ENCODE measurements at places on chromosomes 12 and 14.

GRCh38 chr14:51616724-51617409, 34.8 kb upstream of the FRMD6 start:
- no peak for DNase-seq

- DNase-seq: no peak
Observed at GRCh38 chr12:2341871-2342270, 289.1 kb downstream of the CACNA1C start.

DNA sequence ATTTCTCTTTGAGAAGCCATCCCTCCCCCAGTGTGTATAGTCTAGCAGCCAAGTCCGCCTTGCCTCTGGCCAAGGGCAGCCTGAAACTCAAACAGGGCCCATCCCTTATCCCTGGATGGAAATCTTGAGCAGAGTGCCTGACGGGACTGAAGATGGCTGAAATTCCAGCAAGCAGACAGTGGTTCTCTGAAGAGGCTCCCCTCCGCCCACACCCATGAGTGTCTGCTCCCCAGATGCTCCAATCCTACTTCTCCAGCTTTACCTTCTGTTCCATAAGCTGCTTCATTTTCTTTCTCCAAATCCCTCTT, 396.2 kb downstream of the NUAK1 start:
- DNase-seq: no peak

- DNase-seq: no peak
Observed at GRCh38 chr12:22246217-22246846, 88.2 kb downstream of the ST8SIA1 start.

DNA sequence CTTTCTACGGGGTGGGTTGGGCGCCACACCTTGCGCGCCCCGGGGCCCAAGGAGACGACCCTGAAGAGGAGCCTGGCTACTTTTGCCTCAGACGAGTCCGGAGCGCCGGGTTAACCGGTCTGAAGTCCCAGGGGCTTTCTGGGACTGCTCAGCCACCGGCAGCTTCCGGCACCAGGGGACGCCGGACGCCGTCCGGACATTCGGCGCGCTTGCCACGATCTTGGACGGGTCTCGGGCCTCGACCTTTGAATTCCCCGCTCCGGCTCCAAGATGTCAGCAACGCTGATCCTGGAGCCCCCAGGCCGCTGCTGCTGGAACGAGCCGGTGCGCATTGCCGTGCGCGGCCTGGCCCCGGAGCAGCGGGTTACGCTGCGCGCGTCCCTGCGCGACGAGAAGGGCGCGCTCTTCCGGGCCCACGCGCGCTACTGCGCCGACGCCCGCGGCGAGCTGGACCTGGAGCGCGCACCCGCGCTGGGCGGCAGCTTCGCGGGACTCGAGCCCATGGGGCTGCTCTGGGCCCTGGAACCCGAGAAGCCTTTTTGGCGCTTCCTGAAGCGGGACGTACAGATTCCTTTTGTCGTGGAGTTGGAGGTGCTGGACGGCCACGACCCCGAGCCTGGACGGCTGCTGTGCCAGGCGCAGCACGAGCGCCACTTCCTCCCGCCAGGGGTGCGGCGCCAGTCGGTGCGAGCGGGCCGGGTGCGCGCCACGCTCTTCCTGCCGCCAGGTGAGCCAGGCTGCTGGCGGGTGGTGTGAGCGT, at the start of gene ACOT4:
Gene ACOT4, plus strand, starts transcription at position 184 of the 760 bp plus-strand sequence. Its CDS starts 87 bp downstream, at position 271.
- DNase-seq: no peak

GRCh38 chr12:88127099-88127498, 14.8 kb downstream of the CEP290 start:
- DNase-seq: no peak

- no peak for DNase-seq
Observed at GRCh38 chr12:53208877-53209463, 1.9 kb upstream of the ITGB7 start.

GRCh38 chr14:57712102-57712501, 153.8 kb downstream of the SLC35F4 start:
- no peak for DNase-seq

DNA sequence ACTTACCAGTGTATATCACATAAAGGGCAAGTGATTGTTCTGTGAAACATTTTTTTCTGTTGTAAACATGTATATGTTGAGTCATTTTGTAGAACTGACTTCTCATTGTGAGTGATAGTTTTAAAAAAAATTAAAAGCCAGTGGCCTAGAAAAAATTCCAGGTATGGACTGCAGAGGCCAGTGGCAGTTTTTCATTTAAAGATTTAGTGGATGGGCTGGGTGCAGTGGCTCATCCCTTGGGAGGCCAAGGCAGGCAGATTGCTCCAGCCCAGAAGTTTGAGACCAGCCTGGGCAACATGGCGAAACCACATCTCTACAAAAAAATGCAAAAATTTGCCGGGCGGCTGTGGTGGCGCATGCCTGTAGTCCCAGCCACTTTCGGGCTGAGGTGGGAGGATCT, 84.7 kb upstream of the MDM1 start:
- no peak for DNase-seq

DNA sequence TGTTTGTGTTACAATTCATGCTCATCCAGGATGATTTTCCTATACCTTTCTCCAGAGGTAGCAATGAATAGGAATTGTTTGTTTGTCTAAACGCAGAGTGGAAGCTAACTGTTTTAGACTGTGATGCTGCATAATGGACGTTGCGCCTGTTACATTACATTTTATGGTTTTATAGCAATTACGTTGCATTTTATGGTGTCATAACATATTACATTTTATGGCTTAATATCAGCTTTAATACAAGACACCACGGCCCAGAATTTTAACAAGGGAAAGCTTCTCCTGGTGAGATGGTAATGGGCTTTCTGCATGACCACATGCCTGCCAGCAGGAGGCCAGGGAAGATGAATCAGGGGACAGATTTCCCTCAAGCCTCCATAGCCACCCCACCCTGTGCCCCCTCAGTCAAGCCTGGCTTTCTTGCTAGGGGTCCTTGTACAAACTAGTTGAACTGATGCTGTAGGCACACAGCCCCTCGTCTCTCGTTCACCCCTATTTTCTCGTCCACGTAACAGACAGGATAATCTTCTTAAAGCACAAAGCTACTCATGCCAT, 56.5 kb downstream of the HSPB8 start:
- DNase-seq: no peak

DNA sequence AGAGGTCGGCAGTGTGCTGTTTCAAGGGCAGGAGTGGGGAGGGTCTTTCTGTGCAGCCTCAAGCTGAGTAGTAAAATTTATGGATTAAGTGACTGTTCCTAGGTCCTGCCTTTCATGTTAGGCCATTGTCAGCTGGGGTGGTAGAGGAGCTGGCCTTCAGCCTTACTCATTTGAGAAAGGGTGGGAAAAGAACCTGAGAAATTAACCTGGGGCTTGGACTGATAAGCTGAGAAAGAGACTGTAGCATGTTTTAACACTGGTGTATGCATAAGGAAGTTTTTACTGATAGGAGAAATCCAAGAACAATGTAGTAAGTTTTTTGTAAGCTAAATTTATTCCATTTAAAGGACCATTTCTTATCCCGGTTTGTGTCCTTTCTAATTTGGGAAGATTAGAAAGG, 20.7 kb downstream of the IFT43 start:
- DNase-seq: no peak

GRCh38 chr12:13436182-13436581, 239.7 kb downstream of the EMP1 start:
- DNase-seq: no peak

DNA sequence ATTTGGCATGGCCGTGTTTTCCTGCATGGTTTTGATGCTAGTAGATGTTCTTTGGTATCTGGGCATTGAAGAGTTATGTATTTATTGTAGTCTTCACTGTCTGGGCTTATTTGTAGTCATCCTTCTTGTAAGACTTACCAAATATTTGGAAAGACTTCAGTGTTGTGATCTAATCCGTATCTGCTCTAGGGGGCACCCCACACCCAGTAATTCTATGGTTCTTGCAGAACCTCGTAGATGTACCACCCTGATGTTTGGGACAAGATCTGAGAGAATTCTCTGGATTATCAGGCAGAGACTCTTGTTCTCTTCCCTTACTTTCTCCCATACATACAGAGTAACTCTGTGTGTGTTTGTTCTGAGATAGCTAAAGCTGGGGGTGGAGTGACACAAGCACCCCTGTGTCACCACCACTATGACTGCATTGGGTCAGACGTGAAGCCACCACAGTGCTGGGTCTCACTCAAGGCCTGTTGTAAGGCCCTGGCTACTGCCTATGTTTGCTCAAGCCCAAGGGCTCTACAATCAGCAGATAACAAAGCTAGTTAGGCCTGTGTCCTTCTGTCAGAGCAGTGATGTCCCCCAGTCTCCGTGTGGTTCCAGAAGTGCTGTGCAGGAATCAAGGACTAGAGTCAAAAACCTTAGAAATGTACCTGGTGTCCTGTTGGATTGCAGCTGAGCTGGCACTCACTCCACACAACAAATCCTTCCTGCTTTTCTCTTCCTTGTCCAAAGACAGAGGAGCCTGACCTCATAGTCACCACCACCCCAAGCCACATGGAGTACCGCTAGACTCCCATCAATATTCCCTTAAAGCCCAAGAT, 9.6 kb downstream of the RDH16 start:
- no peak for DNase-seq

DNA sequence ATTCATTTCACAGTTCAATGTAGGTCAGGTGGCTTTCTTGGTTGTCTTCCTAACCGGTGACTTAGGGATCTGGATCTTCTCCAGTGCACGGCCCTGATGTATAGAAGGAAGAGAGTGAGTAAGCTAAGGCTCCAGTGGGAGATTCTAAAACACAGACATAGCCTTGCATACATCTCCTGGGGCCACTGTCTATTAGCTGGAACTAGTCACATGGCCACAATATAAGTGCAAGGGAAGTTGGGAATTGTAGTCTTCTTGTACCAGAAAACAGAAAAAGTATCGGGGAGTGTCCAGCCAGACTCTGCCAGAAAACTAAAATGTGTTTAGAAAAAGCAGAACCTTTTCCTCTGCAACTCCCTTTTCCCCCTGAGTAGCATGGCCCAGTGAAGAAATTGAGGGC, 531.6 kb downstream of the VRK1 start:
- no peak for DNase-seq

DNA sequence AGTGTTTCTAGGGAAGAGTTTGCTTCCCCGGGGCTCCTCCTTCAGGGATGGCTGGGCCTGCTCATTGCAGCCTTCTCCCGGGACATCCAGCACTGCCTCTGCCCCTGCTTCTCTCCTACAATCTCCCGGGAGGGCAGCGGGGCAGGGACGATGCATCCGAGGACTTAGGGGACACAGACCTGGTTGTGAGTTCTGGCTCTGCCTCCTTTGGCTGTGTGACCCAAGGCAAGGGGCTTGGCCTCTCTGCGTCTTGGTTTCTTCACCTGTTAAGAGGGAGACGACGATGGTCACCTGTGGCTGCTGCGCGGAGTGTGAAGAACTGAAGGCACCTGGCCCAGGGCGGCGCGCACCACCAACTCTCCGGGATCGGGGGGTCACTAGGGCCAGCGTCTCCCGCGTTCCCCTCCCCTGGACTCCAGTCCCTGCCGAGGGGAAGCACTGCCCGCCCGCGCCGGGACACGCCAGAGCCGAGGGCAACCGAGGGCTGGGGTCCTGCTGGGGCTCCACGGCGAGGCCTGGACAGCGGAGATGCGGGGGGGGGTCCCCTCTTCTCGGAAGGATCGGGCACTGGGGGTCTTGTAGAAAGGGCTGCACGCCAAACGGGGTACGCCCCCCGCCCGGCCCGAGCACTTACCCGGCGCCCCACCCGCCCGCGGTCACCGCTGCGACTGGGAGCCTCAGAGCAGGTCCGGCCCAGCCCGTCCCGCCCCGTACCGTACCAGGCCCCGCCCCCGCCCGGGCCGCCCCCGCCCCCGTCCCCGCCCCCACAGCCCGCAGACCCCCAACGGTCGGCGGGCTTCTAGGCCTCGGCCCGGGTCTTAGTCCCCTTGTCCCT, at the start of gene HVCN1:
Gene HVCN1, minus strand, starts transcription at position 670 of the 835 bp plus-strand sequence. CDS start 5,870 bp downstream, outside the sequence.
- peak; percentile 29 for DNase-seq

GRCh38 chr14:30375296-30375892, 183.6 kb upstream of the G2E3 start:
- no peak for DNase-seq

GRCh38 chr12:57934819-57935218, 6.5 kb upstream of the ATP23 start:
- no peak for DNase-seq

DNA sequence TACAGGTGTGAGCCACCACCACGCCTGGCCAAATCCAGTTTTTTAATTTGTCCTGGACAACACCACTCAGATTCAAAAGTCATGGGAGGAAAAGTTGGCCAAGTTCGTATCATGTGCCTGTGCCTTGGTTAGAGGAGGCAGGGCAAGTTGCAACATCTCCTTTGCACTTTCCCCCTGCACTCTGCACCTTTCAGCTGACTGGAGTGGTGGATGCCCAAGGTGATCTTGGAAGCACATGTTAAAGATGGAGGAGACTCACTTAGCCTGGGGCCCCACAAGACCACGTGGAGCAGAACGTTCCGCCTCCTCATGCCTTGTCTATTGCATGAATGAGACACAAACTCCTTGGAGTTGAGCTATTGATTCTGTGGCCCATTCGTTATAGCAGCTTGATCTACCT, 82.1 kb upstream of the FZD10 start:
- DNase-seq: no peak

- DNase-seq: no peak
Observed at GRCh38 chr12:98757455-98757854, 112.4 kb downstream of the APAF1 start.

GRCh38 chr12:94380507-94380906, 79.2 kb downstream of the CEP83 start:
- no peak for DNase-seq

GRCh38 chr14:57937676-57938075, 71.8 kb upstream of the SLC35F4 start:
- no peak for DNase-seq

DNA sequence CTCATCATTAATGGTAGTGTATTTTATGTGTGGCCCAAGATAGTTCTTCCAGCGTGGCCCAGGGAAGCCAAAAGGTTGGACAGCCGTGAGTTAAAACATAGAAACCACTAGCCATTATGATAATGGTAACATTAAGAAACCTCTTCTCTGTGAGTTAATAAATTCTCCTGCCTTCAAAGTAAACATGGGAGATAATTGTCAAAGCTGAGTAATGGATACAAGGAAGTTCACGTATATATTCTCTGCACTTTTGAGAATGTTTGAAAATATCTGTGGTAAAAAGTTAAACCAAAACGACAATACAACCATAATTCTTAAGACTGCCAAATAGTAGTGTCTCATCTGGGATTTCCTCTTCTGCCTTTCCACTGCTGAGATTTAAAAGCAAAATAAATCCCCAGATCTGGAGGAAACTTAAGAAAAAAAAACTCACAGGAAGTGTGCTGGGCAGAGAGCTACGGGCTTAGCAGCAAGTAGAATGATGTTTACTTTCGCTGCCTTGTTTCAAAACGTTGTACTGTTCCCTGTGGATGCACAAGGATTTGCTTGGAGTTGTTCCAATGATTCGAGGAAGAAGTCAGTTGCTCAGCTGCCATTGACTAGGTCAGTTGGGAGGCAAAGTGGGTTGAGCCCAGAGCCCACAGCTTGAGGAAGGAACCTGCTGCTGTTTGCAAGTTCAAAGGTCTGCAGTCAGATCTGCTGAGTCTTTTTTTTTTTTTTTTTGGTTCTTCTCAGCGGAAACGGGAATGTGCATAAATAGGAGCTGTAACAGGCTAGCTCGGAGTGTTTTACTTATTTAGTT, 1.7 kb downstream of the TPCN1 start:
- DNase-seq: no peak
